AG04449 (cell line): ENCODE measurements at places on chromosomes 1 and 21.

GRCh38 chr1:223248001-223248769 is 105.1 kb upstream of the TLR5 start:
- no peak for DNase-seq

GRCh38 chr1:200908191-200908868 is 13.6 kb downstream of the INAVA start:
- DNase-seq: no peak

DNA sequence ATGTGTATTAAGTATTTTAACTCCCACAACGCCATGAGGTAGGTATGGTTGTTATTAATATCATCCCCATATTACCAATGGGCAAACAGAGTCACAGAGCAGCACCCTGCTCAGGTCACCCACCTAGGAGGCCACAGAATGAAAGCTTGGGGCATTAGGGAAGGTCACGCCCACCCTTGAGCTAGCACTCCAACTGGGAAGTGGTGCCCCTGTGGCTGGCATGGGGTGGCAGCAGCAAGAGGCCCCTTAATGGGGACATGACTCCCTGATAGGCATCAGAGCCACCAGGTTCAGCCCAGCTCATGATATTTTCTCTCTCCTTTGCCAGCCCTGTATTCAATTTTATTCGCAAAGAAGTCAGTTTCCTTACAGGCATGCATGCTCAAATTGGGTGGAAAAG is 90.6 kb downstream of the DMRTB1 start:
- DNase-seq: no peak

- peak; percentile 60 for DNase-seq
Measured at GRCh38 chr1:231584117-231584516, 42.5 kb upstream of the DISC1 start.

- DNase-seq: no peak
Measured at GRCh38 chr1:226784081-226785049, 45.3 kb upstream of the ITPKB start.

DNA sequence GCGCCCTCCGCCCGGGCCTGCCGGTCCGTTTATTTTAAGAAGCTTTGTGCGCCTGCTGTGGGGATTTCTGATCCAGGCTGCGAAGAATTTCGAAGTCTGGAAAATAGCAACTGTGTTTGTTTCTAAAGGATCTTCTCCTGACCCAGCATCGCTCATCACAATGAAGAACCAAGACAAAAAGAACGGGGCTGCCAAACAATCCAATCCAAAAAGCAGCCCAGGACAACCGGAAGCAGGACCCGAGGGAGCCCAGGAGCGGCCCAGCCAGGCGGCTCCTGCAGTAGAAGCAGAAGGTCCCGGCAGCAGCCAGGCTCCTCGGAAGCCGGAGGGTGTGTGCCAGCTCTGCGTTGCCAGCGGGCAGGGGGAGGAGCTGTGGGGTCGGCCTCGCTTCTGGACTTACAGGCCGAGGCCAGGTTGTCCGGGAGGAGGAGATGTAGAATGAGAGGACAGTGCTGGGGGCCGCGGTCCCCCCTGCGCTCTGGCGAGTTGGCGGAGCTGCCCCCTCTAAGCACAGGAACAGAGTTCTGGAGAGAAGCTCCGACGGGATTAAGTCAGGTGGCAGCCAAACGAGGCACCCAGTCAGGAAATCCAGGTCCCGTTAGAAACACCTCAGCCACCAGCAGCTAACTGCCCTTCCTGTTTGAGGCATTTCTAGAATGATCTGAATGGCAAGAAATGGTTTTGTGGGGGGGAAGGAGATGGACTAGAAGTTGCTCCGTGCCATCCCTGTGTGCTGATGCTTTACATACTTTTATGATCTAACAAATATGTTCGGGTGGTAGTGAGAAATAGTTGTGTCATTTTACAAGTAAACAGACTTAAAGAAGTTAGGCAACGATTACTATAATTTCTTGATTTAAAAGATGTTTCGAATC is 948 bp downstream of the TXLNA start:
- no peak for DNase-seq

- DNase-seq: no peak
Measured at GRCh38 chr21:20023193-20023592, 975.0 kb upstream of the NCAM2 start.

GRCh38 chr1:212951947-212952640 is 1.8 kb downstream of the VASH2 start:
- no peak for DNase-seq

- no peak for DNase-seq
Measured at GRCh38 chr1:36585569-36586548, 103.1 kb upstream of the CSF3R start.

DNA sequence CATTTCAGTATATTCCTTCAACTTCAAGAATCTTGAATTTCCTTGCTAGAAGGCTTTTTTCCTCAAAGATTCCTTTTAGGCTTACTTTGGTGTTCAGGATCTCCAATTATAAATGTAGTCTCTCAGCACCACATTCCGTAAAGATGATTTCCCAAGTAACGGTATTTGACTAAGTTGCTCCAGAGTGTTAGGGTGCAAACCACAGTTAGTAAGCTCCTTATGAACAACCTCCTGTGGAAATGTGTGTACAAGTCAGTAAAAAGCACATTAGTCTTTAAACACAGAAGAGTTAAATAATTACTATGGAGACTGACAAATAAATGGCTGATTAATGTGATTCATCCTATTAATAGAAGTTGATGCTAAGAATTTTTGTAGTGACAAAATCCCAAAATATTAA is 10.3 kb downstream of the DONSON start:
- peak; percentile 37 for DNase-seq

GRCh38 chr1:167566766-167567165 is 13.2 kb upstream of the CREG1 start:
- no peak for DNase-seq
